Fibroblast of lung (primary cell): ENCODE measurements at places on chromosomes 13 and 19. TPM values are rescaled to one million over a fixed set of nuclear protein-coding genes. Genes with fewer than 3 reads are reported as not detected.

The MEF2B gene
- under 0.01 and 0.33 TPM in 2 replicates for total RNA-seq

The C19orf18 gene
- total RNA-seq, result 0.26 and 0.83 TPM in 2 replicates

The SELENOV gene
- not detected in 2 replicates for total RNA-seq

The KIR2DL4 gene
- total RNA-seq, result not detected in 2 replicates

The CAPN12 gene
- 0.26 and 0.50 TPM in 2 replicates for total RNA-seq

The UBE2S gene
- total RNA-seq, result 37.5 and 41.0 TPM in 2 replicates

The IL11 gene
- total RNA-seq, result 0.66 and 1.0 TPM in 2 replicates

The ZNF813 gene
- total RNA-seq, result 3.6 and 3.9 TPM in 2 replicates

The ZNF845 gene
- 9.7 and 9.8 TPM in 2 replicates for total RNA-seq

The ZNF791 gene
- total RNA-seq, result 9.2 and 12.2 TPM in 2 replicates

The ZNF99 gene
- under 0.01 TPM in 1 of 2 replicates, not detected in the other for total RNA-seq

The C5AR1 gene
- total RNA-seq, result under 0.01 and 0.33 TPM in 2 replicates

The ERICH4 gene
- not detected in 2 replicates for total RNA-seq

The WDFY2 gene
- total RNA-seq, result 5.9 and 9.2 TPM in 2 replicates

The TEKTIP1 gene
- total RNA-seq, result not detected in 2 replicates

The ACER1 gene
- not detected in 2 replicates for total RNA-seq

The ARL11 gene
- under 0.01 TPM in 1 of 2 replicates, not detected in the other for total RNA-seq

The ZNF20 gene
- 4.6 and 8.6 TPM in 2 replicates for total RNA-seq

The CEACAM3 gene
- not detected in 2 replicates for total RNA-seq

The RAP2A gene
- total RNA-seq, result 29.8 and 35.0 TPM in 2 replicates

The GSX1 gene
- total RNA-seq, result not detected in 2 replicates

The ZNF649 gene
- total RNA-seq, result 6.2 and 6.9 TPM in 2 replicates

The ZBTB7A gene
- total RNA-seq, result 11.8 and 17.7 TPM in 2 replicates

The USHBP1 gene
- total RNA-seq, result under 0.01 TPM in 1 of 2 replicates, not detected in the other

The PCP2 gene
- total RNA-seq, result not detected in 2 replicates

The IGSF23 gene
- total RNA-seq, result 0.26 and 0.33 TPM in 2 replicates

The PABPC3 gene
- 0.17 and 0.26 TPM in 2 replicates for total RNA-seq

The CYP4F11 gene
- not detected in 2 replicates for total RNA-seq

The CHAF1A gene
- 3.9 and 5.9 TPM in 2 replicates for total RNA-seq

The FFAR2 gene
- total RNA-seq, result not detected in 2 replicates

The GET3 gene
- 94.1 and 95.3 TPM in 2 replicates for total RNA-seq

The OR7D2 gene
- total RNA-seq, result under 0.01 and 0.17 TPM in 2 replicates

The PLPPR2 gene
- total RNA-seq, result 7.4 and 13.0 TPM in 2 replicates

The GJA3 gene
- 0.26 and 0.33 TPM in 2 replicates for total RNA-seq

The CD177 gene
- total RNA-seq, result under 0.01 and 0.33 TPM in 2 replicates

The COL4A1 gene
- 34.0 and 57.5 TPM in 2 replicates for total RNA-seq

The SSC5D gene
- total RNA-seq, result 19.3 and 19.7 TPM in 2 replicates

The GPC5 gene
- total RNA-seq, result 0.17 TPM in 1 of 2 replicates, not detected in the other

The SYT5 gene
- total RNA-seq, result 0.50 TPM in 1 of 2 replicates, not detected in the other

The NCR1 gene
- total RNA-seq, result not detected in 2 replicates

The TLE2 gene
- 3.8 and 4.9 TPM in 2 replicates for total RNA-seq

The LHB gene
- not detected in 2 replicates for total RNA-seq

The CLEC11A gene
- 27.5 and 69.4 TPM in 2 replicates for total RNA-seq

The MYPOP gene
- total RNA-seq, result 1.3 TPM in 2 replicates

The CLDN10 gene
- not detected in 2 replicates for total RNA-seq

The SERTAD3 gene
- total RNA-seq, result 22.3 and 23.6 TPM in 2 replicates

The CYP4F22 gene
- total RNA-seq, result not detected in 2 replicates

The RAB3A gene
- total RNA-seq, result 0.77 and 2.0 TPM in 2 replicates

The EXOC3L2 gene
- total RNA-seq, result under 0.01 TPM in 1 of 2 replicates, not detected in the other

The VSTM2B gene
- not detected in 2 replicates for total RNA-seq
